Activated naive CD8-positive, alpha-beta T cell treated with anti-CD3 and anti-CD28 coated beads for 36 hours (primary cell): ENCODE measurements at places on chromosomes 4 and X. TPM values are rescaled to one million over a fixed set of nuclear protein-coding genes. Genes with fewer than 3 reads are reported as not detected.

Gene PNMA5
- not detected for total RNA-seq

DNA sequence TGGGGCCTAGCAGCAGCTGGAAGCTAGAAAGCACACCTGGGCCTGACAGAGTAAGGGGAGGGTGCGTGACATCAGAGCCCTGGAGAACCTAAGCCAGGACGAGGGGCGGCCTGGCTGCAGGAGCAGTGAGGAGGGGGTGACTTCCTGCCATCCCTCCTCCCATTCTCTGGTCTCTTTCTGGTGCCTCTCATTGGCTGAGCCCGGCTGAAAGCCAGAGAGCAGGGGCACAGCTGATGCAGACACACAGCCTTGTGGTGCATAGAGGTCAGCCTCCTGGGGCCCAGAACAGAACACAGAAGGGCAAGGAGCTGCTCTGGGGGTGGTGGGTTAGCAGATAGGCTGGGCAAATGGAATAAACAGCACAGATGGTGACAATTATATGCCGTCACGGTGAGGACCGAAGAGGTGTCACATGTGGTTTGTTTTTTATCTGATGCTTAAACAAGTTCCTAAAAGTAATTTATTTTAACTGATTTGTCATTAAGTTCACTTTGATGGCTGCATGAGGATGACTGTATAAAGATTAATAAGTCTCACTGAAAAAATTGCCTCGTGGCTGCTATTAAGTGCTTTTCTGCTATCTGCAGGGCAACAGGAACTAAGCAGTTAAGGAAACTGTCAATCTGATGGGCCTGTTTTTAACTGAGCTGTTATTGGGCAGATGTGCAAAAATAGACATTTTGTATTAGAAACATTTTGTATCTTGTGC, 102.0 kb downstream of the FNIP2 start:
- DNase-seq, result no peak

Gene ARL9
- 0.45 TPM for total RNA-seq

GRCh38 chrX:10922159-10922558, 189.0 kb upstream of the HCCS start:
- DNase-seq, result no peak

Gene SPINK2
- total RNA-seq, result 1.3 TPM

DNA sequence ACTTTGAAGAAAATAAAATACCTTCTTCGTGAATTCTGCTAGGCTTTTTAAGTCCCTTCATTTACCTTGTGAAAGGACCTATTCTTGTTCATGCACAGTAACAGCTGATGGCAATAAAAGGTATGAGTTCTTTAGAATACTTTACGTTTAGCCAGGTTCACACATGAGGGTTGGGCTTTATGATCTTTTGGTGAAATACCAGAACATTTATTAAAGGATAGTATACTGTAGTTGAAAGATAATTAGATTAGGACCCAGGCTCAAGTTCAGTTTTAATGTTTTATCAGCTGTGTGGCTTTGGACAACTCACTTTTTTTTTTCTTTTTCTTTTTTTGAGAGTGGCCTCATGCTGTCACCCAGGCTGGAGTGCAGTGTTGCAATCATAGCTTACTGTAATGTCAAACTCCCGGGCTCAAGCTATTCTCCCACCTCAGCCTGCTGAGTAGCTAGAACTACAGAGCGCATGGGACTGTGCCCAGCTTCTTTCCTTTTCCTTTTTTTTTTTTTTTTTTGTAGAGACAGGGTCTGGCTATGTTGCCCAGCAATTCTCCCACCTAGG, 28.2 kb upstream of the NEIL3 start:
- no peak for DNase-seq

DNA sequence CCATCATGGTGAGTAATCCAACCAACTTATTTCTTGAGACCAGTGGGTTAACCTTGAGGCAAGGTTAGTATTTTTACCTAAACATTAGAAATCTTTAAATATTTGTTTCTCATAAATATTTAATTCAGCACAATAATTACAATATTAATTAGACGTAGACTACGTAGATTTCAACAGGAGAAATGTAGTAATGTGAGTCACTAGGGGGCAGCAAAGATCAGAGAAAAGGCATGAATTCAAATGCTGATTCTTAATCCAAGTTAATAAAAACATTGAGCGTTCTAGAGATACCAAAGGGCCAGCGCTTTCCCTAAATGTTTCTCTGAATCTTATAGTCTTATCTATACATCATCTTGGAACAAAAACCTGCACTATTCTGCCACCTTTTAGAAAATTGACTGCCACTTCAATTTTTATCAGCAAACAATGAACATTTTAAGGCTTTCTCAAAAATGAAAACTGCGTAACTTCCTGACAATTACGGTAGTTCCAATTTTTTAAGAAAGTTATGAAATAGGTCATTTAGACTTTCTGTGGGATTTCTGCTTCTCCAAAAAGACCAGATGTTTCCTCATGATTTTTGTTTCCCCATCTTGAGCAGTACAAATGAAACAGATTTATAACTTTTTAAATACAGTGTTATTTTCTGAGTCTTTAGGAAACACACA, 180.7 kb downstream of the GASK1B start:
- DNase-seq, result no peak

- no peak for DNase-seq
These were observed 17.2 kb upstream of the FGFR3 start for GRCh38 chr4:1775731-1776500.

Gene OTC
- total RNA-seq, result not detected

Gene NPY5R
- not detected for total RNA-seq
